ENCODE measurements at places on chromosomes 5 and 9.

DNA sequence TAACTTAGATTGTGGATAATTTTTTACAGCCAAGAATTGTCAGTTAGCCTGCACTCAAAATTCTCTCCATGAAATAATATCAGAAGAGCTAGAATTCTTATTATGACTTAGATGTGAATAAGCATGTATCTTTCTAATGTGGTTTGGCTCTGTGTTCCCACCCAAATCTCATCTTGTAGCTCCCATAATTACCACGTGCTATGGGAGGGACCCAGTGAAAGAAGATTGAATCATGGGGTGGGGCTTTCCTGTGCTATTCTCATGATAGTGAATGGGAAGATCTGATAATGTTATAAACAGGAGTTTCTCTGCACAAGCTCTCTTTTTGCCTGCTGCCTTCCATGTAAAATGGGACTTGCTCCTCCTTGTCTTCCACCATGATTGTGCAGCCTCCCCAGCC lies 176.8 kb downstream of the MAT2B start:
- no peak for DNase-seq

DNA sequence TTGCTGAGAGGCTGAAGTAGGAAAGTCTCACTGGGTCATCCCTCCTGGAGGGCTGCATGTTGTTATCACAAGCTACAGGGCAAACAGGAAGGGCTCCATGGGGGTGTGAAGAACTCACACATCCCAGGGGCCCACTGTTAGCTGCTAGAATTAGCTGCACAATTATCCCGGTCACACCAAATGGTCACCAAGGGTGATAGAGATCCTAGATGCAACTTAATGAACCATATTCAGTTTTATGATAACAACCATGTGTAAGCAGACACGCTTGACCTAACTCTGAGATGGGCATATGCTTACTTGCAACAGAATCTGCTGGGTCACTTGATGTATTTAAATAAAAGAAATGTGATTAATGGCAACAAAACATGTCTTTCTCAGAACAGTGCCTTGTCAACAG lies 143.5 kb upstream of the C6 start:
- no peak for DNase-seq

DNA sequence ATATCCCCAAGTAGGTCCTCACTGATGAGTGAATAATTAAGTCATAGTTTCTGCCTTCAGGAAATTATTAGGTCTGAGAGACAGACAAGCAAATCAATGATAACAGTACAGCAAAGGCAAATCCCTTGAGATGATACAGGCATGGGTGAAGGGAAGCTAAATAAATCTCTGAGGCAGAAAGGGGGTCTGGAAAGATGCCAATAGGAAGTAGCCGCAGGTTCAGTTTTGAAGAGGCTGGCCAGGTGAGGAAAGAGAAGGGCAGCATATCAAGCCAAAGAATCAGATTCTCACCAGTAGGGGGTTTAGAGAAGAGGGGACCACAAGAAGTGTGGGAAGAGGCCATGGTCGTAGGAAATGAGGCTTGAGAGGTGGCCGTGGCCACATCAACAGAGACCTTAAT lies 85.8 kb downstream of the KIAA1958 start:
- DNase-seq = no peak

GRCh38 chr9:752681-753200 lies 88.8 kb upstream of the DMRT1 start:
- no peak for DNase-seq
